ENCODE measurements at places on chromosomes 12 and 14.

DNA sequence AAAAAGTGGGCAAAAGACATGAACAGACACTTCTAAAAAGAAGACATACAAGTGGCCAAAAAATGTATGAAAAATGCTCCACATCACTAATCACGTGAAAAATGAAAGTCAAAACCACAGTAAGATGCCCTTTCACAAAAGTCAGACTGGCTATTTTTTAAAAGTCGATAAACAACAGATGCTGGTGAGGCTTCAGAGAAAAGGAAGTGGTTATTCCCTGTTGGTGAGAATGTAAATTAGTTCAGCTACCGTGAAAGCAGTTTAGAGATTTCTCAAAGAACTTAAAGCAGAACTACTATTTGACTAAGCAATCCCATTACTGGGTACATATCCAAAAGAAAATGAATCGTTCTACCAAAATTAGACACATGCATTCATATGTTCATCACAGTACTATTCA lies 237.0 kb downstream of the KIF21A start:
- no peak for DNase-seq

DNA sequence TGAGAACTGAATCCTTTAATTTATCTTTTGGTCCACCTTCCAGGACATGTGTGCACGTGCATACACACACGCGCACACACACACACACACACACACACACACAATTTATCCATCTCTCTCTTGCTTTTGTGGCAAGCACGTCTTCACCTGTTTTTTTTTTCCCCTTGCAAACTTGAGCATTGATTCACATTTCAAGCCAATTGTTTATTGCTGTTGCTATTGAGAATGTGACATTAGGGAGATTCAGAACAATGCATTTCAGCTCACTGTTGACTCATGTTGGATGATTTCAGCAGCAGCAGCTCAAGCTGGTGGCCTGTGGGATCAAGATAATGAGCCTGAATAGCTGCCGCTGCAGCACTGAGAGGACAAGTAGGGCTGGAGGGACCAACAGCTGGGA lies 128.9 kb downstream of the SNAPC1 start:
- no peak for DNase-seq

GRCh38 chr12:117594481-117594880 lies 233.1 kb upstream of the NOS1 start:
- no peak for DNase-seq

DNA sequence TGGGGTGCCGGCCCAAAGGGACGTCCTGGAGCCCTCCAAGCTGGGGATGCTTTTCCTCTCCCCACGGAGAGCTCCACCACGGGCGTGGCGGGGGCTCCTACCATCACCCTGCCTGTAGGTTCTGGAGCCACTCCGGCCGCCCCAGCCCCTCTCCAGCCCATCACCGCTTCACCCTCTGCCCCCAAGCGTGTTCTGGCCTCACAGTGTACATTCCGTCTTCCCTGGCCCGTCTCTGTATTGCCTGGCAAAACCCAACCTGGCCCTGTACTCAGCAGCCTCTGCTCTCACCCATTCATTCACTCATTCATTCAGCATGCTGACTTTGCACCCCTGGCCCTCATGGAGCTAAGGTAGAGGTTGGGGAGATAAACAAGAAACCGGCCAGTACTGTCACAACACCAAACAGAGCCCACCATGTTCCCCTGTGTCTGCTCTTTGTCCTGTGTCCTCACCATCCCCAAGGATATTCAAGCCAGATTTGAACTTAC lies 20.3 kb downstream of the SLC25A29 start:
- peak; percentile 13 for DNase-seq

DNA sequence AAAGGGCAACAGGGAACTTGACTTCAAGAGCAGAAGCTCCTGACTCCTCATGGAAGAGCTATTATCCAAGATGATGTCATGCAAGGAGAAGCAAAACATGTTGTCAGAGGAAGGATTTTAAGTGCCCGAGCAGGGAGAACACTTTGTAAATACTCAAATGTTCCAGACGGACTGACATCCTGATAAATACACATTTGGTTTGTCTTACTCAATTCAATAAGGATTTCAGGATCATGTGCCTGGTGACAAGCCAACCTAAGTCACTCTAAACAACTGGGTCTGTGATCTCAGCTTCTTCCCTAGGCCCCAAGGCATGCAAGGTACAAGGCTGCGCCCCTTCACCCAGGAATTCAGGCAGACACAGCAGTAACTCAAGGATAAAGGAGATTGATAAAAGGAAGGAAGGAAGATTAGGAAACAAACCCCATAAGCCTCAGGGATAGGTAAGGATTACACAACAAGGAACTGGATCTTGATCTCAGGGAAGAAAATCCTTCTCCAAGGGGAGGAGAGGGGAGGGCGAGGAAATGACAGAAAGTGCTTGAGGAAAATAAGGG lies 26.8 kb upstream of the CEBPE start:
- no peak for DNase-seq

DNA sequence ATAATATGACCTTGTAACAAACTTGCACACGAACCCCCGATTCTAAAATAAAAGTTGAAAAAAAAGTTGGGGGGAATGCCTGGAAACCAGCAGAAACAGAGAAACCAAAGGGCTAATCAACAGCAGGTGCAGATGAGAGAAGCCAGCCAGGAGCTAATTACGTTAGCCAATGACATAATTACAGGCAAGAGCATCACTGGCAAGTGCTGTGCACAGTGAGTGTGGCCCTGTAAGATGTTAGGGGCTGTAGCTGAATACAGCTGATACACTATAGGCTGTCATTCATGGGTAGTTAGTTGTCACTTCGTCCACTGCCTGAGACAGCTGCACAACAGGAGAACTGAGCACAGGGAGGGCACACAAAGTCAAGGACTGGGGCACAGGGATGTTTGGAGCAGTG lies 7.3 kb upstream of the FGF23 start:
- DNase-seq: no peak

DNA sequence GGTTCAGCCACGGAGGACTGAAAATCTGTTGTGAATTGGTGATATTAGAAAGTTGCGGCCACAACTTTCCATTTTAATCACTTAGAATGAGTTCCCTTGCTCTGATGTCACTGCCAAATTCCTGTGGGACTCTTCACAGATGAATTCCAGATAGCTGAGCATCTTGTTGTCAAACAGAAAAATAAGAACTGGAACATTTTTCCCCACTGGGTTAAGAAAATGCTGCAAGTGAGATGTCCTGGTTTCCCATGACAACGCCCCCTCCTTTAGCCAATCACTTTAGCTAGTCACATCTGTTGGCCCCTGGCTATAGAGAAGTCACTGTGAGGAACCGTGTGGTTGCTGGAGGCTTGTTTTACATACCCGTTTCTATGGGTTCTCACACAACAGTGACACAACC lies 135.9 kb downstream of the KTN1 start:
- no peak for DNase-seq

DNA sequence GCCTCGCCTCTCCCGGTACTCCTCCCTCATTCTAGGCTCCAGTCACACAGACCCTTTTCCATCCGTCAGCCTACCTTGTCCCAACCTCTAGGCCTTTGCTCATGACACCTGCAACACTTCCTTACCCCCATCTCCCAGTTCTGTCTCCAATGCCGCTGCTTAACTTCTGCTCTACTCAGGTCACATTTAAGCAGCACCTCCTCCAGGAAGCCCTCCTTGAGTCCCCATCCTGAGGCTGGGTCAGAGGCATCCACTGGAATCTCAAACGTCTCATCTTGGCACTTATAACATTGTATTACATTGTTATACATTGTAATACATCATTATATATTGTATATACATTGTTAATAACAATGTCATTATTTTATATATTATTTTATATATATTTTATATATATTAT lies 32.8 kb downstream of the RASAL1 start:
- no peak for DNase-seq

- no peak for DNase-seq
Observed at GRCh38 chr12:33383503-33383902, 56.1 kb downstream of the SYT10 start.

DNA sequence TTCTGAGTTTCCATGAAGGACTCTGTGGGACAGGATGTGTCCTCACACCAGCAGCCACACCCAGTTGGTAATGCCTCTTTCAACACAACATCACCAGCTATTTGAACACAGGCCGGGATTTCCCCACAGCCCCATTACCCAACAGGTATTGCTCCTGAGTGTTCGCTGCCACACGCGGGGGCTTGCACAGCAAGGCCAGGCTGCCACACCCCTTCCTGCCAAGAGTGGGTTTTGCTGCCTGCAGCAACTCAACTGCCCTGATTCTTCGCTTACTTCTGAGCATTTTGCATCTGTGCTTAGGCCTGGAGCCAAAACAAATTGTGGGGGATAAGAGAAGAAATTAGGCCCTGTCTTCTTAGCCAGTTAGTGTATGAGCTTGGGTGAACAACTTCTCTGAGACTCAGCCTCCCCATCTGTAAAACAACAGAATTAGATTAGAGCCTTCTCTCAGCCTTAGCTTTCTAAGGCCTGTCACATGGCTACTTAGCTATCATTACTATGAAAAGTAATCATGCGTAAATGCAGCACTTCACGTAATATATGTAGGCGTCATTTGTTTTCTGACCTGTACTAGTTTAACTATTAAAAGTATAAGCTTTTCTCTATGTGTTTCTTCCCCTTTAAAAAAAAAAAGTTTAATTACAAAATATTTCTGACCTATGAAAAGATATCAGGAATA lies 20.0 kb downstream of the CKAP4 start:
- DNase-seq: no peak

DNA sequence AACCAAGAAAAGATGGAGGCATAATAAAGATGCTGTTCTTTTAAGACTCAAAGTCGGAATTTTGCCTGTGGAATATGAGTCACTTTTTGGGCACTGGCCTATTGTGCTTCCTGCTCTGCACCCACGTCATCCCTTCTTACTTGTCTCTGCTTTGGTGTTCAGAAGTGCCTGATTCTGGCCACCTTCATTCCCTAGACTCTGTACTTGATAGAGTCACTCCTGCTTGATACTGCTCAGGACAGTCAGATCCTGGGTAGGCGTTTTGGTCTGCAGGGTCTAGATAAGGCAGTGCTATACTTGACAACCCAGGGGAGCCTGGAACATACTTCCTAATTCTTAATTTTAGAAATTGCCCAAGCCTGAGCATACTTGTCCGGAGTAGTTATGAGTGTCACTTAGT lies 1.9 kb downstream of the LRRK2 start:
- DNase-seq: no peak

GRCh38 chr12:46303039-46303666 lies 34.3 kb upstream of the SLC38A1 start:
- DNase-seq: no peak

DNA sequence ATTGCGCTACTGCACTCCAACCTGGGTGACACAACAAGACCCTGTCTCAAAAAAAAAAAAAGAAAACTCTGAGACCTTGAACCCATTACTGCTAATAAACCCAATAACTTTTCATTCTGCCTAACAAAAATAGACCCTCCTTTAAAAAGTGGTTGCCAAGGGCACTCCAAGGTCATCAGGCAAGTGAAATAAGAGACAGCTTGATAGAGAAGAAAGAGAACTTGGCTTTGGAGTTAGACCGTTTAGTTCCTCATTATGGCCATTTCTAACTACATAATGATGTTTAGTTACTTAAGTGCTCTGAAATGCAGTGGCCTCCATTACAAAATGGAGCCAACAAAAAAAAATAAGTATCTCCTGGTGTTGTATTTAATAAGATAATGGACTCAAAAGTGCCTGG lies 55.9 kb downstream of the PHLDA1 start:
- no peak for DNase-seq

- DNase-seq: no peak
Observed at GRCh38 chr14:23831596-23831995, 122.0 kb upstream of the DHRS4 start.

GRCh38 chr14:21987937-21988336 lies 314.3 kb upstream of the OR4E1 start:
- no peak for DNase-seq

- no peak for DNase-seq
Observed at GRCh38 chr14:39025250-39025809, 77.7 kb downstream of the SEC23A start.

DNA sequence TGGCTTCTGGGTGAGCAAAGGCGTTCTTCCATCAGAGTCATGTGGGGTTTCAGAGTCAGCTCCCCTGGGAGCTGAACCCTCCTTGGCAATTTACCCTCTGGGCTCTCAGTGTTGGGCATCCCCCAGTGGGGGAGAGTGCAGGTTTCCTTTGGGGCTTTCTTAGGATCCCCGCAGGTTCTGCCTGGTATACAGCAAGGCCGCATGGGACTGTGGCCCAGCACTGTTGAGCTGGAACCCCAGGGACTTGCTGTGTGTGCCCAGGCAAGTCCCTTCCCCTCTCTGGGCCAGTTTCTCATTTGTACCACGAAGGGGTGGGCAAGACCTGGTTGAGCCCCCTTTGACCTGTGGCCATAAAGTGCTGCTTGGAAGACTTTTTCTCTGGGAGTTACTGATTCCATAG lies 5.5 kb downstream of the FAM181A start:
- DNase-seq: no peak

GRCh38 chr12:100127766-100128511 lies 14.7 kb downstream of the BLTP3B start:
- no peak for DNase-seq

DNA sequence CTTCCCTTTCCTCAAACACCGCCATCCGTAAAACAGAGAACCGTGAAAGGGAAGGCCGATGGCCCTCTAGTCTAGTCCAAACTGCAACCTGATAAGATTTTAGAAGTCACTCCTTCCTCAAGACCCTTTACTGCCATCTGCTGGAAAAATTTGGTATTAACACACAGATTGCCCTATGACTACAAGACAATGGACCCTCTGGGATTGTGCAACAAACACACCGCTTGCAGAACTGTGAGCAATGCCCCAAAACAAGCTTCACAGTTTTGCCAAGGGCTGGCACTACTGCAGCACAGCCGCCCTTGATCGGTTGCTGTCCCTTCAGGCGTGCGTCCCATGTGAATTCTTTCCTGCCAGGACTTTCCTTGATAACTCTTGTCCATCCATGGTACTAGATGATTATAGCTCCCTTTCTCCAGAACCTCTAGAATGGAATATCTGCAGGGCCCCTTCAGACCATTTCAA lies 23.1 kb downstream of the LLPH start:
- DNase-seq: peak; percentile 51

DNA sequence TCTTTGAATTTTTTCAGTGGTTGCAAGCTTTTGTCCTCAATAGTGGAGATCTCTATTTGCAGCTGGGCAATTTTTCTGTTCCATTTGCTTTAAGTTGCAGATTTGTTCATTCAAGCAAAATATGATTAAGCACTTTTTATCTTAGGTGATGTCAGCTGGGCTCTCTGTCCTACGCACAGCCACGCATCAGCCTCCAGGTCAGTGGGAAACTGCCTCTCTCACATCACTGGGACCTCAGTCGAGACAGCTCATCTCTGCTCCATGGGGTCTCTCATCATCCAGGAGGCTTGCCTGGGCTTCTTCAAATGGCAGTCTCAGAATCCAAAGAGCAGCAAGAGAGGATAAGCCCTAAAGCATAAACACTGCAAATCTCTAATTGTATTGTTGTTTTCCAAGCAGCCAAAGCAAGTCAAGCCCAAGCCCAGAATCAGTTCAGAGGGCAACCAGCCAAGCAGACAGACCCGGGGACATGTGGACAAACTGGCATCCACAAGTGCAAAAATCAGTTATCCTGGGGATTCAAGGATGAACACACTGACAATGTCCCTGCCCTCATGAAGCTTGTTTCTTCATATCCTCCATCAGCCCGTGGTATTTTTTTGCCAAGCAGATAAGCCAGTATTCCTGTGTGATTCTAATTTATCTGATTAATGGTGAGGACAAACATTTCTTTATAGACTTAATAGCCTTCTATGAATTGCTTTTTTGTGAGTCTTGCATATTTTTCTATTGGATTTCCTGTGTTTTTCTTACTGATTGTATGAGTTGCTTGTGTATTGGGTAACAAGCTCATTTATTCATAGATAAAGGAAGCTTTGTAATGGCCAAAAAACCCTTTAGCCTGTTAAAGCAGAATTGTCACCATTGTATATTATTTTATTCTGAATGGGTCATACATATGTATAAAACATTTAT lies 262.5 kb downstream of the GXYLT1 start:
- DNase-seq: no peak
